ENCODE measurements at places on chromosomes 13 and 19. TPM values are rescaled to one million over a fixed set of nuclear protein-coding genes. Genes with fewer than 3 reads are reported as not detected.

DNA sequence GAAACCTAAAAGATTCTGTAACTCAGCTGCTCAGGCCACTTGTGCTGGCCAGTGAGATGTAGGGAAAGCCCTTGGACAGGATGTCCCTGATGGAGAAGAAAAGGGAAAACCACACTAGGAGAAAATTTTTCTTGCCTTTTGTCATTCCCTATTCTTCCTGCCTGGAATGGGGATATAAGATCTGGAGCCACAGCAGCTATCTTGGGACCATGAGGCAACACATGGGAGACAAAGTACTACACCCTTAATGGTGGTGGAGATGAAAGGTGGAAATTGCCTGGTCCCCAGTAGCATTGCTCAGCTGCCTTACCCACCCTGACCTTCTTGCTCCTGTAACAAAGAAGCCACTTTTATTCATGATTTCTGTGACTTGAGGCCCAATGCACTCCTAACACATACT, 9.4 kb downstream of the RSPH6A start:
- no peak for DNase-seq

DNA sequence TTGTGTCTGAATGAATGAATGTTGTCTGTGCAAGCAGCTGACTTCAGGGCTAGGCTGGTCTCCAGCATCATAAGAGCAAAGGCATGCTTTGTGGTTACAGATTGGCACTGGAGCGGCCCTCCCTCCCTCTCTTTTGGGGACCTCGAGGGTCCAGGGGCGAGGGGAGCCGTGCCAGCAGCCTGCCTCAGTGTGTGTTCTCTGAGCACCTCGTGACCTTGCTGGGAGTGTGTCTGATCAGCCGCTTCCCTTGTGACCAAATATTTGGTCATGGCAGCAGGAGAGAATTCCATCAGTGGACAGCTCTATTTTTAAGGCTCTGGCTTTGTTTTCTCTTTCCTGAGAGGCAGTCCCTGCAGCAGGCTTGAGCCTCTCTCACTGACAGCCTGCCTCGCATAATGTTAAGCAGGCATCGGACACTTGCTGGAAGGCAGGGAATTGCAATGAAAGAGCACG, 329.7 kb downstream of the UQCRFS1 start:
- DNase-seq: peak; percentile 20

DNA sequence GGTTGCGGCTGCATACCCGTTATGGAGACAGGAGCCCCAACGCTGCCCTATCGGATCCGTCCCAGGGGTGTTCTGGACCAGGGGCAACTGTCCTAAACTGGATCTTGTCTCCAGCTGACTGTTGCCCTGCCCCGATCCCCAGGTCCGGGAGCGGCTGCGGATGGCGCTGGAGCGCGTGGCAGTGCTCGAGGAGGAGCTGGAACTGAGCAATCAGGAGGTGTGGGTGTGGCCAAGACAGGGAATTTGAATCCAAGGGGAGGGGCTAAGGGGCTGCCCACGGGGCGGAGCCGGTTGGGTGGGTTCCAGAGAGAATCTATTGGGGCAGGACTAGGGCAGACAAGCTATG, 9.9 kb downstream of the PPFIA3 start:
- no peak for DNase-seq

DNA sequence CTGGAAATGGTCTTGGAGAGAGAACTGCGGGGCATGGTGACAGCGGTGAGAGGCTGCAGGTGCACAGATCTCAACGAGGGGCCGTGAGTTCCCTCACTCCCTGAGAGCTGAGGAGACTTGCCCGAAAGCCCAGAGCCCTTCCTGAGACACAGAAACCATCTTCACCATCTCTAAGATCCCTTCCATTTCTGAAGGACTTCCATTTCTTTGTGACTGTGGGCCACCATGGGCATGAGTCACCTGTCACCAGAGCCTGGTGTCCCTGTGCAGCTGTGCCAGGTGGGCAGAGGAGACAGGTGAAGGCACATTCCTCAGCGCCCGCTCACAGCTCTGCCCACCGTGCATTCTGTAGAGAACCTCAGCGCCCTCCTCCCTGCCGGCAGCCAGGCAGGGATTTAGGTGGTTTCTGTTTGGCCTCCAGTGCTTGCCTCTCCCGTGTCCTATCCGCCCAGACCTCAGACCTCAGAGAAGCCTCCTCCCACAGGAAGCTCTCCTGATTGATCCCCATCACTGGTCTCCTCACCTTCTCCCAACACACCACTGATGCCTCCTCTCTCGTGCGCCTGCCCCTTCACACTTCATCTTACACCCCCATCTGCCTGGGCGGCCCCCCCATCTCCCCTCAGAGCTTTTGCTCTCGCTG, 24.2 kb downstream of the SH3GL1 start:
- DNase-seq: no peak

DNA sequence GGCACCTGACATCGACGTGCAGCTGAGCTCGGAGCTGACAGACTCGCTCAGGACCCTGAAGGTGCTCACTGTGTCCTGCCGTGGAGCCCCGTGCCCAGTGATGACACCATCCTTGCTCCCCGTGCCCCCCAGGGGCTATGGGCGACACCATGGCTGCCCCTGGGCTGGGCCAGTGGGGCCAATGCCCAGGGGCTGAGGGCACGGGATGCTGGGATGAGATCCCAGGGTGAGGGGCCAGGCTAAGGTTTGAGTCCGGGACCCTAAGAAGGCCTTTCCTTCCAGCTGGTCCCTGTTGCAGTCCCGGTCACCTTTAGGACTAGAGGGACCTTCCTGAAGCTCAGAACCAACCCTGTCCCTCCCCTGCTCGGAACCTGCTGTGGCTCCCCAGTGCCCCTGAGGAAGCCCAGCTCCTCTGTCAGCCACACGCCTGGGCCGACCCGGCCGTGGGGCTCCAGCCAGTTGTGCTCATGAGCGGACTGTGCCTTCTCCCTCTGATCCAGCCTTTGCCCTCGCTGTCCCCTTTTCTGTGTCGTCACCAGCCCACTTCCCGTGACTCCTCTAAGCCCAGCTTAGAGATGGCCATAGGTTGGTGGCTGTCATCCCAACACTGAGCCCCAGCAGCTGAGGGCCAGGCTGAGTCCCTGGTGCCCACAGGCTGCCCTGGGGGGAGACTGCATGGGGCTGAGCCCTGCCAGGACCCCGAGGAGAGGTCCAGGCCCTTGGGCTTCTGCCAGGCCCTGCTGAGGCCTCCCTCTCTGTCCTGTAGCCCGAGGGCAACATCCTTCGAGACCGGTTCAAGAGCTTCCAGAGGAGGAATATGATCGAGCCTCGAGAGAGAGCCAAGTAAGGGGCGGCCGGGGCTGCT, 10.6 kb downstream of the NOP53 start:
- DNase-seq: no peak

DNA sequence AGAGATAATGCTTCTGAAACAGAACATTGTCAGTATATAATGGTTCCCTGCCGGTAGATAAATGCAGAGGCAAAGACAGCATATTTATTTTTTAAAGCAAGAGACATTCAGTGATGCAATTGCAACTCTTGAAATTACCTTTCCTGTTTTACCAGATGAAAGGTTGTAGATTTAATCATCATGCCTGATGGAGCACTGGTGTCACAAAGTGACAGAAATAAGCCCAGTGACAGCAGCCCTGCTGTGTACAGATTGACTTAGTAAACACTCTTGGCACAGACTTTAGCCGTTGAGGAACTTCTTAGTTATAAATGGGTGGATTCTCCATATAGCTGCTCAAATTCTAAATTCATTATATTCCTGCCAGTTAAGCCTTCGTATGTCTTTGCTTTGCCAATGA, 172.5 kb downstream of the ITGBL1 start:
- DNase-seq: no peak

DNA sequence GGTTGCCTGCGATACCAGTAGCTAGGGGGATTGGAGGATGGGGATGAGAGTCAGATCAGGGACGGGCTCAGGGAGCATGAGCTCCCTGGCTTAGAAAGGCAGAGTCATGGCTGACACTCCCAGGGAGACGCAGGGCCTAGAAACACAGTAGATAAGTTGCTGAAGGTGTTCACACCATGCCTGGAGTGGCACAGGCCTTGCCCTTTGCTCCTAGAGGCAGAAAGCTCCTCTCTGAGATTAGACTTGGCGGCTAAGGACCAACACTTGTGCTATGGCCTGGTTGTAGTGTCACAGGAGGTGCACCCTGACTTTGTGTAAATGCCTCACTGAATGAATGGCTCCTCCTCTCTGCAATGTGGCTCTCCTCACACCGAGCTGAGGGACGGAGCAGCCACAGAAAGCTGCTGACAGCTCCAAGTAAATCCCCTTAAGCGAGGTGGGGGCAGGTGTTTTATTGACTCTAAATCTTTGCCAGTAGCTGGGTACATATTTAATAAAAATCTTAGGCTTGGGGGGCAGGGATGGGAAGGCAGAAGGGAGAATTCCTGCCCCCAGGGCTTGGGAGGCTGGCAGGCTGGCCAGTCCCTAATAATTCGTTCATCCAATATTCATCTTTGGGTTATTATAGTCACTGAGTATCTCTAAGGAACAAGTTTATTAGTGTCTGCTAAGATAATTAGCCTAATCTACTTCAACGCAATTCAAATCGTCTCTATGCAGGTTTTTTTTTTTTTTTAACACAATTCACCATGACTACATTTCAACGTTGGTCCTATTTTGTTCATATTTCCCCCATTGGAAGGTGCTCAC, 54.9 kb downstream of the SIAH3 start:
- DNase-seq: no peak

DNA sequence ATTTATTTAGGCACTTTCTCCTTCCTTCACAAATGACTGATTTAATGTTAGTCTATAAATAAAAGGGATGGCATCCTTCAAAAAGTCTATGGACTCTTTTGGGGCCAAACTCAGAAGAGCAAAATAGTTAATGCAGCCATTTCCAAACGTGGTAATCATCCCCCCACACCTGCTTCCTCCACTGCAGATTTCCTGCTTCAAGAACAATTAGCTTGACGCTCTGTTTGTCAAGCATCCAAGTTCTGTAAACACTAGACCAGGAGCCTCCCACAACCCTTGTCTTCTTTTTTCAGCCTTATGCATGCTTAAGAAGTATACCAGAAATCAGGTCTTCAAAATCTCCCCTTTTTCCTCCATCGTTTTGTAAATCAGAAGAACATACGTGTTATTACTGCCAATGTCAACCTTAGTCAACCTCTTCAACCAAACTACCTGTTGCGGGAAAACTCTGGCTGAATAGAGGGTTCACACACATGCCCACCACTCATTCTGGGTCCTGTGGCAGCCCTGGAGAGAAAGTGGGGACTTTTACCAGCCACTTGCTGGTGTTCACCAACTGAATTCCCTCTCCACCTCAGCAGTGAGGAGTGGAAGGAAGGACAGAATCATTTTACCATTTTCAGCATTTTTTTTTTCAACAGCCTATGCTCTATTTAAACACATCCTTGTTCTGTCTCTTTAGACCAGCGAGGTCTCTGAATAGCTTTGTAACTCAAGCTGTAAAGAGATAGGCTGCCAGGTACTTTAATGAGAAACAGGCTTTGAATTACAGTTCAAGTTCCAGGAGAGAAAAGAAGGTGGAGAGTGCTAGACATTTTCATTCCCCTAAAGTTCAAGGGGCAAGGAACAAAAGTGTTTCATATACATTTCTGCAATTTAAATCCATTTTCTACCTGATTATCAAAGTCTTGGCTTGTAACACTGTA, 39.1 kb downstream of the EFNB2 start:
- no peak for DNase-seq

- DNase-seq: no peak
Measured at GRCh38 chr13:107065036-107065435, 497.1 kb upstream of the ARGLU1 start.

GRCh38 chr13:33438918-33439317, 153.4 kb upstream of the STARD13 start:
- DNase-seq: no peak

DNA sequence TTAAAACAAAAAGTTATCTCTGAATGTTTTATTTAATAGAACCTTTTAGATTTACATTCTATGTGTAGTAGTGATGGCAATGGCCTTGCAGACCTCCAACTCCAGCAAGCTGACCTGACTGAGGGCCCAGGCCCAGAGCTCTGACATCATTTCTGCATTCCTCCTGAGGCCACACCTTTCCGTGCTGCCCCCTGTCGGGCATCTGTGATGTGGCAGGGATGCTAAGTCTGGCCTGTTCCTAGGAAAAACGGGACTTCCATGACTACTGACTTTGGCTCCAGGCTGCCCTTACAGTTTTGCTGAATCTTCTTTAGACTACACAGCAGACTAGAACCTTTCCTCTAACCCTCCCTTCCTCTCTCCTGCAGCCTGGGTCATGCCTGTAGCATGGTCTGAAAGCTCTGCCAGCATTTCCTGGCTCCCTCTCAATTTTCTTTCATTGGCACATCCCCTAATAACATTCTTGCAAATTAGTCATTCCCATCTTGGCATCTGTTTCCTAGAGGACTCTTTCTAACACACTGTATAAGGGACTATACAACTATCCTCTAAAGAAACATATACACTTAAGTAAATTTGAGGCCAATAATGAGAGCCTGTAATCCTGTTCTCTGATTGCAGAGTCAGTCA, 249.1 kb downstream of the GPC5 start:
- DNase-seq: peak; percentile 31

DNA sequence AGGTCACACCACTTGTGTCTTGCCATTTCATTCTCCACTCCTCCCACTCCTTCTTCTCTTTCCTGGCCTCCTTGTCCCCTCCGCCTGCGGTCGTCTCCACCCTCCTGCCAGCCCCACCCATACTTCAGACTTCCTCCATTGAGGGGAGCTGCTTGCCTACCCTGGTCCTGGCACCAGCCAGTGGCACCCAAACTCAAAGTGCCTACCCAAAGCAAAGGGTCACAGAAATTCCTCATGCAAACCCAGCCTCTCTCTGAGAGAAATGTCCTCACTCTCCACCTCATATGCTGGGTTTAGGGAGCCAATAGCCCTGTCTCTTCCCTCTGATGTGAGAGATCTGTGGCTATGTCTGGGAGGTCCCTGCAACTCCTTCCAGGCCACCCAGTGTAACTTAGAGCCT, 109.6 kb downstream of the TEX26 start:
- DNase-seq: no peak

GRCh38 chr13:23959231-23959862, 62.0 kb upstream of the C1QTNF9B start:
- DNase-seq: peak; percentile 89

GRCh38 chr13:78787190-78787589, 128.2 kb upstream of the OBI1 start:
- DNase-seq: no peak

GRCh38 chr13:66218583-66218982, 1011.6 kb downstream of the PCDH9 start:
- no peak for DNase-seq

DNA sequence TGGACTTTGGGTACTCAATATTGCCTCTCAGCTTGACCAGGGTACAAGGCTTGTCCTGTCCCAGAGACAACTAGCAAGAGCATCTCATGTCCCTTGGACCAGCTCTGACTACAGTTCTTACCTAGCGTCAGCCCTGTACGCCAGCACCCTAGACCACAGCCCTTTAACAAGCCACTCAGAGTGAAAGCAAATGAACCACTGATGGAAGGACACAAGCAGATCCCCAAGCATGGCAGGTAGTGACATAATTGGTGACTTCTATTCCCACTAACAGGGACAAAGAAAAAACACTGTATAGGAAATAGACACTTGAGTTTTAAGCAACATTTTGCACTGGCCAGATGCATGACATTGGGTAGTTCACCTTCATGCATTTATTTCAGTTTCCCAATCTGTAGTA, 8.8 kb upstream of the LRCH1 start:
- DNase-seq: no peak

- DNase-seq: no peak
Measured at GRCh38 chr13:77740931-77741596, 43.6 kb downstream of the SLAIN1 start.

Gene ACER1
- not detected for total RNA-seq

Gene ATP4A
- total RNA-seq: not detected

Gene KLK11
- total RNA-seq: not detected

Gene NOVA2
- total RNA-seq: not detected

Gene WDR88
- total RNA-seq: not detected

Gene KIR2DL4
- not detected for total RNA-seq

Gene ZNF69
- total RNA-seq: 43.7 TPM

Gene PLK5
- total RNA-seq: not detected

Gene HNRNPA1L2
- 4.5 TPM for total RNA-seq

Gene EID2B
- total RNA-seq: 2.1 TPM

Gene SLITRK6
- total RNA-seq: 0.17 TPM
